ENCODE measurements at places on chromosomes 7 and 10.

DNA sequence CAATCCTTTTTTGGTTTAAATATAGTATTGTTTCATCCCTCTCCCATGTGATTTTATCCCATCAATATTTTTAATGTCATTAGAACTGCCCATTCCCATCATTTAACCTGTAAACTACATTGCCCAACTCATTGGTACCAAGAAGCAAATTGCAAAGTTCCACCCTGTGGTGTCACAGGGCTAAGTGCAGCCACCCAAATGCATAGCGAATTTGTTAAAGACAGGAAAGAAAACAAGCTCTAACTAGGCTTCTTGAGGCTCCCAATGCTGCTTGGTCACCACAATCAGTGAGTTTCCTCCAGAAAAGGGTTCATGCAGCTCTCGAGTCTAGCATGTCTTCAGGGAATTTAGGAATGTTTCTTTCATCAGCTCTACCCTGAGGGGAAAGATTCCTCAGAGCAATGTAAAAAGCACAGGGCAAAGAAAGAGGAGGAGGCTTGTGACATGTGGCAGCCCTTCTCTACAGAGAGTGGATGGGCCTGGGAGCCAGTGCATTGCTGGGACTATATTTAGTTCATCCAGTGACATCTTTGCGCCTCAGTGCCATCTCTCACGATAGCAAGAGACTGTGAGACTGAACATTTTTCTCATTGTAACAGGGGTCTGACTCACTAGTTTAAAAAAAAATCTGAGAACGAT is 58.1 kb downstream of the CAV1 start:
- no peak for DNase-seq

DNA sequence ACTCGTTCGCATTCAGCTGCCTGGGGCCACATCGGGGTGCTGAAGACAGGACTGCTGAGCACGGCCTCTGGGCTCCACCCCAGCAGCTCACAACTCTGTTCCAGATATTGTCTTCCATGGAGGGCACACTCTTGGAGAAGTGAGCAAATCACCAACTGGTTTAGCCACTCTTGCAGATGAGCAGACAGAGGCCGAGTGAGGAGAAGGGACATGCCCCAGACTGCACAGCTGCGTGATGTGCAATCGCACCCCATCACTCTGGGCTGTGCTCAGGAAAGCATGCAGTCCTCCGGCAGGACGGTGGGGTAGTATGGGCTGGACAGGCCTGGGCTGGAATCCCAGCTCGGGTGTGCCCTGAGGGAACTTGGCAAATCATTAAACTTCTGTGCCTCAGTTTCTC is 111.6 kb downstream of the FAM53B start:
- no peak for DNase-seq

DNA sequence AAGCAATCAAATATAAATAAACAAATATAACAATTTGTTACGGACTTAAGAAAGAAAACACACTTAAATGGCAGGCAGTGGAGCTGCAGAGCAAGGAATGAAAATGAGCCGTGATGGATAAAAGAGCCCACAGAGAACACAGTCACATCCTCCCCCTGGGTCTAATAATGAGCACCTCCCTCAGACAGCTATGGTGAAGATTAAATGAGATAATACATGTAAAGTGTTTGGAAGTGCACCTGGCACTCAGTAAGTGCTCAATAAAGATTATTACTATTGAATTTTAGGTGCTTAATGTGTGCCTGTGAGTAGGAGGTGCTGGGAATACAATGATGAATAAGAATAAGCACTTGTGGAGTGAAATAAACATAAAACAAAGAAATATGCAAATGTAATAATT is 49.1 kb upstream of the CABCOCO1 start:
- no peak for DNase-seq

- DNase-seq, result no peak
These were observed 1.7 kb upstream of the SH2B2 start for GRCh38 chr7:102284891-102285539.

DNA sequence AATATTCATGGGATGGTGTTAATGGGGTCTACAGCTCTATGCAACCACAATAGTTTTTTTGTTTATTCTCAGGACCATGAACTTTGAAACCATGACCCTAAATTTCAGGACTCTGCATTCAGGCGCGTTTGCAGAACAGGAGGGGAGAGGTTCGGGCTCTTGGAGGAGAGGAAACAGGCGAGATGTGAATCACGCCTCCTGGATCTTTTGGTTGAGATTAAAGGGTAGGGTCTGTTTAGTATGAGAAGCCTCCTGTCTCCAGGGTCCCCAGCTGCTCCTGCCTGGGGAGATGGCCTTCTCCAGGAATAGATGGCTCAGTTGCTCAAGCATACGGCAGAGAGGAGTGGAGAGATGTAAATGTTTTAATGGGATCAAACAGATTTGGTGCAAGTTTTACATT is 18.2 kb downstream of the TLL2 start:
- DNase-seq, result no peak

- no peak for DNase-seq
These were observed 90.4 kb downstream of the OSBPL3 start for GRCh38 chr7:24889611-24890010.

- DNase-seq, result no peak
These were observed 18.8 kb downstream of the ANXA11 start for GRCh38 chr10:80186364-80187012.

DNA sequence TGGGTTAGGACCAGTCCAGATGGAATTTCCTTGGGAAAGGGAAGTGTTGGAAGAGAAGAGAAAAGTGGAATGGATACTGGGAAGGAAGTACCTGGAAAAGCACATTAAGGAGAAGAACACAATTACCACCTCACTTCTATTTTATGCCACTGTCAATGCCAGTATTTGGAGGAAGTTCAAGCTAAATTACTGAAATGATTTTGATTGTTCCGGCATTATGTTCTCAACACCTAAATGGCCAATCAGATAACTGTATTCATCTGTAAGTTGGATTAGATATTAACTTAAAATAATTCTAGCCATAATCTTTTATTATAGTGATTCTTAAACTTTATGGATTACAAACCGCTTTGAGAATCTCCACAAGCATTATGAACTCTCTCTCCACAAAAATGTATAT is 7.3 kb downstream of the NPVF start:
- no peak for DNase-seq

GRCh38 chr7:102111061-102112041 is 175.3 kb upstream of the SH2B2 start:
- no peak for DNase-seq

DNA sequence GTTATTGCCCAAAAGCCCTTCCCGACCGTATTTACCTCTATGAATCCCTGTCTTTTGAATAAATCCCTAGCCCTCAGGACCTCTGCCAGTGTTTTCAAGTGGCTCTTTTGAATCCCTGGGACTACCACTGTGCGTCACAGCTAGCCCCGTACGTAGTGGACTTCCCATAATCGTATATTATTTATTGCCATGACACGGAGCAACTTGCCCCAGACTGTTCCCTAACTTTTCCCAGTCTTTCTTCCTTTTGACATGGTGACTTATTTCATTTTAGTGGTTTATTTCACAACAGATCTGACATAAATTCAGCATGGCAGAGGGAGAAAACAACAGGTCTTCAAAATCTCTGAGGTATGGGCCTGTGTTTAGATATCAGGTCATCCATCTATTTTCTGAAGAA is 318.6 kb upstream of the KLF6 start:
- DNase-seq, result no peak

DNA sequence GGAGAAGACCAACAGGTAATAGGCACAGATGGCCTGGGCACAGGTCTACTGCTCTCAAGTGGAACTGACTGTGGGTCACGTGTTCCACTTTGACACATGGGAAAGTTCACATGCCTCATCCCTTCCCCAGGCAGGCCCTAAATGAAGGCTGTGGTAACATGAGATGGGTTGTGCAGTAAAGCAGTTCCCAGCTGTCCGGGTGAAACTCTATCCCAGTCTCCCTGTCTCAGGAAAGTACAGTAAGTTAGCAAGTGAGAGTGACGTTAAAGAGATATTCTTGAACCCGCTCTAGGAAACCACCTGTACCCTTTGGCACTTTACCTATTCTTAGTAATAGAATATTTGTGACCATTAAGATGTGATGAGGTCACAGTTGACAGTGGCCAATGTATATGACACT is 343.7 kb upstream of the AOAH start:
- DNase-seq, result no peak

DNA sequence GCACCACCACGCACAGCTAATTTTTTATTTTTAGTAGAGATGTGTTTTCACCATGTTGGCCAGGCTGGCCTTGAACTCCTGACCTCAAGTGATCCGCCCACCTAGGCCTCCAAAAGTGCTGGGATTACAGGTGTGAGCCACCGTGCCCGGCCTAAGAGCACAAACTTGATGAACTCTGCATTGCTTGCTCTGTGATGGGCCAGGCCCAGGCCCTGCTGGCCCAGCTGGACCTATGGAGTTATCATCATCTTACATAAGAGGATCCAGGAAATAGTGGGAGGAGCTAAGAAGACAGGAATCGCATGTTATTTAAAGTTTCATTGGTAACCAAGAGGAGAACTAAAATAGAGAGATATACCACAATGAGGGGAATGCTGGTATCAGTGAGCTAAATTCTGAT is 86.9 kb downstream of the DAGLB start:
- no peak for DNase-seq

GRCh38 chr7:89837515-89837914 is 316.8 kb upstream of the STEAP1 start:
- no peak for DNase-seq

DNA sequence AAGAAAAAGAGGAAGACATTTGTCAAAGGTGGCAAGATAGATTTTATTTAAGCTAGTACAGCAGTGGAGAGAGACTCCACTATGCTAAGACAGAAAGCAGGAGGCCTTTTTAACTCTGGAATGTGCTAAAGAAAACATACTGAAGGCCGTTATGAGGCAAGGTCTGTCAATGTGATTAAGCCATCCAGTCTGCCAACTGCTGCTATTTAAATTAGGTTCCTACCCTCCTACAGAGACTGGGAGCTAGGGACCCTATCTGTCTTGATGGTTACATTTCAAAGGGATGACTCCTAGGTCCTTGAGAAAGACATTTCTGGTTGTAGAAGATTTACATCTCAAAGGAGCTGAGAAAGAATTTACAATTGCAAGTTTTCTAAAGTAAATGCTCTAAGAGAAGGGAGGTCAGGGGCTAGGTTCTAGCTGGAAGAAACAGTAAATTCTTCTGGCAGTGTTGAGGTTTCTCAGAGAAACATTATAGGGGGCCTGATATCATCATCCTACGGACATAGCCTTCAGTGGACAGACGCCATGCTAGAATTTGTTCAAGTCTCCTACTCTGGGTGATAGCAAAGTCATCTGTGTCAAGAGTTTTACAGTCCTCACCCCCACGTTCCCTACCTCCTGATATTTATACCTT is 211.6 kb downstream of the PHF14 start:
- no peak for DNase-seq

DNA sequence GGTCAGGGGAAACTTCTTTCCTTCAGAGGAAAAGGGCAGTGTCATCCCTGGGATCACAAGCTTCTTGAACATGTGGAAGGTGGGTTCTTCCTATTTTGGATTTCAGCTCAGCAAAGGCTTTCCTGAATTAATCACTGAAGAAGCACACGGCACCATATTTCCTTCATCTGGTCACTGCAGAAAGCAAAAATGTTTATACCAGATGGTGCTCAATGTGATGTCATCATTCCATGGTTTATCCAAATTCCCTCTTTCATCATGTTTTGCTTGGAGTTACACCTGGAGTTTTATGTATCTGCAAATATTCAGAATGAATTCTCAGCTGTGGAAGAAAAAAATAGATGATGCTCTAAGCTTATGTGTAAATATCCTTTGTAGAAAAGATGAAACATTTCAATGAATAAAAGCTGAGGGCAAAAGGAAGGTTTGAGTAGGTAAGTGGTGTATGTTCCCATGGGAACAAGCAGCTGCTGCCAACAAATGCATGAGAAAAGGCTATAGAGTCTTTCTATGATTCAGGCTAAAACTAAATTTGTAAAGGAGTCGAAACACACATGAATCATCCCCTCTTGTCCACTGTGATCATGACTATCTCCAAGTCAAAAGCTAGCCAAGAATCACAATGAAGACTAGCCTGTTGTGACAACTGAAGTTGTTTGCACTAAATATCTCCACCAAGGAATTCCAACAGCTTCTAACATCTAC is 26.9 kb upstream of the BPGM start:
- DNase-seq, result peak; percentile 65
